Spinal cord (tissue), 10 donors: ENCODE measurements at places on chromosomes 3 and 15. TPM values are rescaled to one million over a fixed set of nuclear protein-coding genes. Genes with fewer than 3 reads are reported as not detected.

RPN1 gene
- 260 TPM for total RNA-seq

GRCh38 chr15:80638553-80639167 is 56.5 kb upstream of the ABHD17C start:
- no peaks in the 10 kb centered on the region for H3K4me1 ChIP-seq
- no peak overlapping the region for H3K27ac ChIP-seq
- H3K4me3 ChIP-seq: no peak overlapping the region

SPTSSB gene
- 10.4 TPM for total RNA-seq

MOBP gene
- 125 TPM for total RNA-seq

SCG3 gene
- 25.4 TPM for total RNA-seq

DNA sequence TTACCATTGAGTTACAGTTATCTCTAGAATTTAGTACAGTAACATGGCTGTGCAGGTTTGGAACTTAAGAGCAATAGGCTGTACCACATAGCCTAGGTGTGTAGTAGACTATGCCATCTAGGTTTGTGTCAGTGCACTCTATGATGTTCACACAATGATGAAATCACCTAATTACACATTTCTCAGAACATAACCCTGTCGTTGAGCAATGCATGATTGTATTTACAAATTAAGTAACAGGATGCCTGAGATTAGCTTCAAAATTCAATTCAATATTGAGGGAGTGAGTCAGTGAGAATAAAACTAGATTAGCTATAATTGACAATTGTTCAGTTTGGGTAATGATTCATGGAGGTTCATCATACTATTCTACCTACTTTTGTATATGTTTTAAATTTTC is 633.8 kb downstream of the IGSF11 start:
- H3K36me3 ChIP-seq: no peaks in the 10 kb centered on the region
- H3K4me1 ChIP-seq: no peaks in the 10 kb centered on the region
- H3K27ac ChIP-seq: no peak overlapping the region
- H3K4me3 ChIP-seq: no peak overlapping the region
- no peaks in the 10 kb centered on the region for H3K27me3 ChIP-seq

SPRED1 gene
- 85.8 TPM for total RNA-seq

DNA sequence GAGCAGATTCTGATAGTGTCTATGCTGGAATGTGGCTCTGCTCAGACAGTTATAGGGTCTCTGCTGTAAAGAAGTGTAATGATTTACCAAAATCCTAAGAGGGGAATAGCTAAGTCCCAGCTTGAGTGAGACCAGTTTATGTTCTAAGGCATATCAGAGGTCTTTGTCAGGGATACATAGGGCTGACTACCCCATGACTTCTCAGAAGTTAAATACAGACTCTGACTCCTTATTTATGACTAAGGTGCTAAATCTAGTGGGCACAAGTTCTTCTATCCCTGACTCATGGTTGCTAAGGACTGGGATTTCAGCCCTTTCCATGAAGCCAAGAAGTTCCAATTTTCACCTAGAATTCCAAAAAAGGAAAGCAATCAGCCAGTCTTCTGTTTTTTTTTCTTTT is 192.6 kb upstream of the POU1F1 start:
- no peaks in the 10 kb centered on the region for H3K27me3 ChIP-seq
- H3K4me3 ChIP-seq: no peak overlapping the region
- DNase-seq: no peak
- no peak overlapping the region for H3K27ac ChIP-seq
- H3K36me3 ChIP-seq: no peaks in the 10 kb centered on the region

DNA sequence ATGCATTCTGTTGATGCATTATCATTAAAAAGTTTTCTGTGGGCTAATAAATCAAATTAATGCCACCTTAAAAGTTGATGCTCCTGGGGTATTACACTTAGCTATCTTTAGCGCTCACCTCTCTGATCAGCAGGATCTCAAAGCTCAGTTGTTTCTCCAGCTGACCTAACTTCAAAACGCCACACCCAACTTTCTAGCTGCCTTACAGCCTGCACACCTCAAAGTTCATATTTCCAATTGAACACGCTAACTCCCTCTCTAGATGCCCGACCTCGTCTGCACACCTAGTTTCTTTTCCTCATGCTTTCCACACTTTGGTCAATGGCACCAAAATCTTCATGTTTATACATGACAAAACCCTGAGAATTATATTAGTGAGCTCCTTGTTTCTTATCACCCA is 98.2 kb upstream of the AGTR1 start:
- H3K4me3 ChIP-seq: no peak overlapping the region
- no peak for DNase-seq
- no peak overlapping the region for H3K27ac ChIP-seq
- no peaks in the 10 kb centered on the region for H3K4me1 ChIP-seq
- H3K36me3 ChIP-seq: no peaks in the 10 kb centered on the region
- H3K27me3 ChIP-seq: no peaks in the 10 kb centered on the region

HRG gene
- 0.11 TPM for total RNA-seq

- peaks cover 21% of the 10 kb centered on the region for H3K4me1 ChIP-seq
- H3K36me3 ChIP-seq: no peaks in the 10 kb centered on the region
- no peaks in the 10 kb centered on the region for H3K27me3 ChIP-seq
- H3K4me3 ChIP-seq: no peak overlapping the region
- no peak overlapping the region for H3K27ac ChIP-seq
- DNase-seq: no peak
Measured at GRCh38 chr15:79192462-79193036, 90.0 kb upstream of the ANKRD34C start.

GRCh38 chr3:11199902-11200845 is 45.9 kb downstream of the HRH1 start:
- peaks cover 33% of the 10 kb centered on the region for H3K4me1 ChIP-seq
- H3K27me3 ChIP-seq: no peaks in the 10 kb centered on the region
- H3K4me3 ChIP-seq: no peak overlapping the region
- no peak overlapping the region for H3K27ac ChIP-seq
- DNase-seq: no peak

- no peak overlapping the region for H3K27ac ChIP-seq
- H3K36me3 ChIP-seq: no peaks in the 10 kb centered on the region
- H3K4me3 ChIP-seq: no peak overlapping the region
- peaks cover 6% of the 10 kb centered on the region for H3K4me1 ChIP-seq
- H3K27me3 ChIP-seq: no peaks in the 10 kb centered on the region
- no peak for DNase-seq
Measured at GRCh38 chr15:98782801-98783200, 134.5 kb downstream of the IGF1R start.

DNA sequence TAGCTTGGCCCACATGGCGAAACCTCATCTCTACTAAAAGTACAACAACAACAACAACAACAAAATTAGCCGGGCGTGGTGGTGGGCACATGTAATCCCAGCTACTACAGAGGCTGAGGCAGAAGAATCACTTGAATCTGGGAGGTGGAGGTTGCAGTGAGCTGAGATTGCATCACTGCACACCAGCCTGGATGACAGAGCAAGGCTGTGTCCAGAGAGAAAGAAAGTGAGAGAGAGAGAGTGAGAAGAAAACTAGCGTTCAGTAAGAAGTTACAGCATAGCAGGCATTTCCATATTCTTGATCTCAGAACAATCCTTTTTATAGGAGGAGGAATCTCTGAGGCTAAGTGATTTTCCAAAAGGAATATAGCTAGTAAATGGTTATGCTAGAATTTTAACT is 1076.1 kb downstream of the AGBL1 start:
- no peaks in the 10 kb centered on the region for H3K36me3 ChIP-seq
- H3K4me3 ChIP-seq: no peak overlapping the region
- no peak overlapping the region for H3K27ac ChIP-seq
- no peaks in the 10 kb centered on the region for H3K4me1 ChIP-seq
- DNase-seq: no peak

DUOXA2 gene
- total RNA-seq: not detected

FAM81A gene
- total RNA-seq: 19.4 TPM

DNA sequence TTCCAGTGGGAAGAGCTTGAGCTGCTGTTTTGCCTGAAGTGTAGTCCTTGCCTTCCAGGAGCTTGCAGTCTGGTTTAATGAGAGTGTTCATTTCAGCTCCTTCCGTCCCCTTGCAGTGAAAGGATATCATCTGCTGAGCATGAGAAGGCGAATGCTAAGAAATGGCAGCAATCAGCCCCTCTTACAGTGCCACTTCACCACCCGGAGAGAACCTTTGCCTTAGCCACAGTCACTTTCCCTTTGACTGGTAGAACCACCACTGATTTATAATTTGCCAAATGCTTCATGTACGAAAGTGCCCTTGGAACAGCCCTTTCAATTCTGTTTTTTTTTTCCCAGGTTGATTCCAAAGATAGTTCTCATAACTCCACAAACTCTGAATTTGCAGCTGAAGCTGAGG is 11.5 kb downstream of the TATDN2 start:
- no peak overlapping the region for H3K27ac ChIP-seq
- H3K27me3 ChIP-seq: no peaks in the 10 kb centered on the region
- H3K4me3 ChIP-seq: no peak overlapping the region
- no peak for DNase-seq
- peaks cover 56% of the 10 kb centered on the region for H3K36me3 ChIP-seq
- H3K4me1 ChIP-seq: peaks cover 5% of the 10 kb centered on the region

DNA sequence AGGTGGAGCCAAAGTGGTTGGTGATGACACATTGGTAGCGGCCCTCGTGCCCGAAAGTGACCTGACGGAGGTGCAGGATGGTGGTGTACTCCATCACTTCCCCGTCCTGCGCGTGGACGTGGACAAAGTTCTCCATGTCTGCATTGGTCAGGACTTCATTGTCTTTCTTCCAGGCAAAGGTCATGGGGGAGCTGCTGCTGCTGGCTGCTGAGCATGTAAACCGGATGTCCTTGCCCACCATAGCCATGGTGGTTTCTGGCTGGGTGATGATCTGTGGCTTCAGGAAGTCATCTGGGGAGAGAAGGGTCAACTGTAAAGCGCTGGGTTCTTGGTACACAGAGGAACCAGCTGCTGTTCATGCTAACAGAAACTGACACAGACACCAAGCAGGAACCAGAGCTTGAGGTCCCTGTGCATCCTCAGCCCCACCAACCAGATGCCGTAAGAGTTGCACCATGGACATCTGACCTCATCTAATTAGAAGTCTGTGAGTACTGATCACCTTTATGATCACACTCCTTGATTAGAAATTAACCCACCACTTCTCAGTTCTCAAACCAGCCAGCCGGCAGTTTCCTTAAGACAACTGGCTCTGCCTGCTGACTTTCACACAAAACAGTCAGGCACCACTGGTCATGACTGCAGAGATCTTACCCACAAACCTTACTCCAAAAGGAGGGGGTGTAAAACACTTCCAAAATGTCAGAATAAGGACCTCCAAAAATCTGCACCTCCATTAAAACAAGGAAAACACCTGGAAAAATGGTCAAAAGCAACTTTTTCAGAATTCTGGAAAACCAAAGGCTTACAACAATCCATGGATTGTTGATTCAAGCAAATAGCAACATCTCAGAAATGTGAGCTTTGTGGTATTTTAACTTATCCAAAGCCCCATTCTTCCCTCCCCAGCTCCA is 114.6 kb downstream of the LRIG1 start:
- no peak for DNase-seq
- H3K4me1 ChIP-seq: peaks cover 17% of the 10 kb centered on the region
- H3K36me3 ChIP-seq: peaks cover 47% of the 10 kb centered on the region
- no peak overlapping the region for H3K27ac ChIP-seq

CORO2B gene
- total RNA-seq: 15.9 TPM

GRCh38 chr3:72052841-72053409 is 268.0 kb upstream of the PROK2 start:
- no peak overlapping the region for H3K27ac ChIP-seq
- H3K27me3 ChIP-seq: no peaks in the 10 kb centered on the region
- peaks cover 4% of the 10 kb centered on the region for H3K4me1 ChIP-seq
- peaks cover 3% of the 10 kb centered on the region for H3K36me3 ChIP-seq

- no peak for DNase-seq
- no peak overlapping the region for H3K4me3 ChIP-seq
- no peaks in the 10 kb centered on the region for H3K27me3 ChIP-seq
- no peaks in the 10 kb centered on the region for H3K36me3 ChIP-seq
- no peak overlapping the region for H3K27ac ChIP-seq
Measured at GRCh38 chr3:187183903-187184302, 13.4 kb upstream of the RTP1 start.

DNA sequence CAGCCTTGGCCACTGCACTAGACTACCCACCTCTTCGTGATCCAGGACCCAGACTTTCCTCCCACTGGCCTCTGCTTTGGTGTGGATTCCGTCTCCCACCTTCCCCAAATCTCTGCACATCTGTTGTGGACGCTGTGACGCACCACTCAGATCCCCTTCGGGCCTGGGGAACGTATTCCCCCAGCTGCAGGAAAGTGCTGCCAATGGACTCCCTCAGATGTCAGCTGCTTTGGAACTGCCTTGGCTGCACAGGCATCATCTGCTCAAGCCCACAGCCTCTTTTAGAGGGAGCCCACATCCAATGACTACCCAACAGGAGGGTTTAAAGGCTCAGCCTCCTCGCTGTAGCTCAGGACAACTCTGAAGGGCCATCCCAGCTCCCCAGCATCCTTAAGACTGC is 134.2 kb upstream of the RAD18 start:
- H3K27me3 ChIP-seq: no peaks in the 10 kb centered on the region
- H3K36me3 ChIP-seq: peaks cover 4% of the 10 kb centered on the region
- H3K4me1 ChIP-seq: peaks cover 38% of the 10 kb centered on the region
- no peak overlapping the region for H3K4me3 ChIP-seq

DNA sequence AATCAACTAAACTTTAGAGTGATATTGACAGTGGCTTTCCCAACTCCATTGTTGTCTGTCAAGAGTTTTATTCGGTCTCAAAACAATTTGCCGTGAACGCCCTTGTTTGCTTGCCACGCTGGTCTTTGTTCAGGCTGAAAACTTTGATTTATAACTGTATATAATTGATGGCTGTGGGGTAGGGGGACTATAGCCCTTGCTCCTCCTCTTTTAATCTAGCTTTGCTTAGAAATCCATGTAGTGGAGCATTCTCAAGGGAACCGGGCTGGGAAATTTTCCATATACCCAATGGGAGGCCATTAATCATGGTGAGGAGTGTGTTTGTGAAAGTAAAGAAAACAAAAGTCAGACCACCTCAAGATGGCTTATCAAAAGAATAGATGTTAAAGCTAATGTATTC is 339.8 kb upstream of the RARB start:
- peak overlapping the region; percentile 6 for H3K27ac ChIP-seq
- no peak overlapping the region for H3K4me3 ChIP-seq
- peak; percentile 40 for DNase-seq
- H3K36me3 ChIP-seq: no peaks in the 10 kb centered on the region

GRCh38 chr3:16671690-16672089 is 66.5 kb upstream of the DAZL start:
- H3K4me3 ChIP-seq: no peak overlapping the region
- H3K27me3 ChIP-seq: no peaks in the 10 kb centered on the region
- H3K4me1 ChIP-seq: no peaks in the 10 kb centered on the region
- no peak for DNase-seq
